Kidney capillary endothelial cell (primary cell): ENCODE measurements at places on chromosomes 6 and 20.

DNA sequence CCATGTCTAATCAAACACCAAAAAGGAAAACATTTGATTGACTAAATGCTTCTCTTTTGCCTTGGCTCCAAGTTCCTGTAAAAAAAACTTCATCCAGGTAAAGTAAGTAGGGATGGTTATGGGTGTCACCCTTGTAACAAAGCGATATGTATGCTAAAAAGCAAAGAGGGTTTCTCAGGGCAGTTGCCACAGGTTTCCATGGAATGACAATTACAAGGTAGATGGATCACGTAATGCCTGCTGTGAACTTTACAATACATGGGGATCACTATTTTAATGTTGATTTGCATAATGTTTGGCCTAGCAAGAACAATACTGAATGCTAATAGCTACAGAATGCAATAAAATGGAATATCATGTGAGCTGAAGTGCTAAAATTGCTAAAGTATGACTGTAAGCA lies 2.9 kb upstream of the BMP2 start:
- DNase-seq: no peak

DNA sequence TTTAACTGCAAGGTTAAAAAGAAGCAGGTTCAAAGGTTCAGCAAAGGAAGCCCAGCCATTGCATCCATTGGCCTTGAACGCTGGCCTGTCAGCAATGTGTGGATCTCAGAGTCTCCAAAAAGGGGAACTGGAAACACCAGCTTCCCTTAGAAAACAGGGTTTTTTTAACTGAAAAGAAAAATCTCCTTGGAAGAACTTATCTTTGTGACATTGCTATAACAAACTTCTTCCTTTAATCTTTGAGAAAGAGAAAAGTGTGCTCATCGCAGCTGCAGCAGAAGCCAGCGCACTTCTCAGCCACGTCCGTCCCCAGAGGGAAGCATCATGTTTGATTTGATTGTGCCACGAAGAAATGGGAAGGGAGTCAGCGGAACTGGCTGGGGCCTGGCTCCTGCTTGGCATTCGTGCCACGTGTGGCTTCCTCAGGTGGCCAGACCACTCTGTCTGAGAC lies 215.0 kb downstream of the SYNDIG1 start:
- DNase-seq: no peak

GRCh38 chr20:4673371-4674001 lies 48.2 kb upstream of the PRND start:
- no peak for DNase-seq

- DNase-seq: no peak
Measured at GRCh38 chr20:49431329-49431728, 51.1 kb downstream of the KCNB1 start.

DNA sequence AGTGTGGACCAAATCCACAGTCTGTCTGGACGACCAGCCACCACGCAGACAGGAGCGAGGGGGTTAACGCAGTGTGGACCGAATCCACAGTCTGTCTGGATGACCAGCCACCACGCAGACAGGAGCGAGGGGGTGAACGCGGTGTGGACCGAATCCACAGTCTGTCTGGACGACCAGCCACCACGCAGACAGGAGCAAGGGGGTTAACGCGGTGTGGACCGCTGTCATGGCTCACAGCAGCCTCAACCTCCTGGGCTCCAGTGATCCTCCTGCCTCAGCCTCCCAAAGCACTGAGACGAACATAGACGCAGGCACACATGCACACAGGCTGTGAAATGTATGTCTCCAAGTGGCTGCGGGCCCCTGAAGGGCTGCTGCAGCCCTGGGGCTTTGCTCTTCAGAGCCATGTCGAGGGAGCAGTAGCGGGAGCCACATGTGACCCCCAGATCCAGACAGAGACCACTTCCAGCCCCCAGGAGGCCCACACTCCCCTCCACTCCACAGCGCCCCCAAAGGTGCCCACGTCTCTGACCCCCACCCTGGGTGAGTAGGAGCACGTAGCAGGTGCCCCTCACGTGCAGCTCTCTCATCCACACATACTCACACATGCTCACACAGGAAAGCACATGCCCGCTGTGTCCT lies 98.1 kb downstream of the YTHDF1 start:
- no peak for DNase-seq

GRCh38 chr6:140758169-140758877 lies 1374.4 kb upstream of the GJE1 start:
- DNase-seq: no peak

GRCh38 chr20:35564905-35565304 lies 23.0 kb downstream of the ERGIC3 start:
- DNase-seq: no peak

GRCh38 chr6:129432738-129433137 lies 277.2 kb downstream of the ARHGAP18 start:
- DNase-seq: no peak

DNA sequence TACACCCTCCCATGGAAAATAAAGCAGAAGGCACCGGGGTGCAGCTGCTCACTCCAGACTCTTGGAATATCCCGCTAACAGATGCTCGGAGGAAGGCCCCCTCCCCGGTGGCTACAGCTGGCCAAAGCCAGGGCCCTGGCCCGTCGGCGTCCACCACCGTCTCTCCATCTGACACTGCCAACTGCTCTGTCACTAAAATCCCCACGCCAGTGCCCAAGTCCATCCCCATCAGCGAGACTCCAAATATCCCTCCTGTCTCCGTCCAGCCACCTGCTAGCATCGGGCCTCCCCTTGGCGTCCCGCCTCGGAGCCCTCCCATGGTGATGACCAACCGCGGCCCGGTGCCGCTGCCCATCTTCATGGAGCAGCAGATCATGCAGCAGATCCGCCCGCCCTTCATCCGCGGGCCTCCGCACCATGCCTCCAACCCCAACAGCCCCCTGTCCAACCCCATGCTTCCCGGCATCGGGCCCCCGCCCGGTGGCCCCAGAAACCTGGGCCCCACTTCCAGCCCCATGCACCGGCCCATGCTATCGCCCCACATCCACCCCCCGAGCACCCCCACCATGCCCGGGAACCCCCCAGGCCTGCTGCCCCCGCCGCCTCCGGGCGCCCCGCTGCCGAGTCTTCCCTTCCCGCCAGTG lies 143.9 kb downstream of the SOBP start:
- DNase-seq: no peak

- no peak for DNase-seq
Measured at GRCh38 chr6:56582236-56582635, 60.5 kb downstream of the DST start.

DNA sequence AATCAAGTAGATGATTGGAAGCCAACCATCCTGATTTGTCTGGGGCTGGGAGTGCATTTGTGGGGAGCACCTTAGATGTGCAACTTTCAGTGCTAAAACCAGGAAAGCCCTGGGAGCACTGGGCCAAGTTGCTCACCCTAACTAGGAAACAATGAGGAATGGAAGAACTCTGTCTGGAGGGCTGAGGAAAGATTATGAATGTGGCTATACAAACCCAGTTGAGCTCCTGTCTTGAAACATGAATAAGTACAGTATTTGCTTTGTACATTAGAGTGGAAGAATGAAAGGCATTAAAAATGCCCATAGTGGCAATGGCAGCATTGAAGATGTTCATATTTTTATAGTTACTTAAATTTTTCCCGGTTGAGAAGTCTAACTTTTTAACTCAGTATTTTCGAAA lies 121.1 kb downstream of the HDGFL1 start:
- no peak for DNase-seq

DNA sequence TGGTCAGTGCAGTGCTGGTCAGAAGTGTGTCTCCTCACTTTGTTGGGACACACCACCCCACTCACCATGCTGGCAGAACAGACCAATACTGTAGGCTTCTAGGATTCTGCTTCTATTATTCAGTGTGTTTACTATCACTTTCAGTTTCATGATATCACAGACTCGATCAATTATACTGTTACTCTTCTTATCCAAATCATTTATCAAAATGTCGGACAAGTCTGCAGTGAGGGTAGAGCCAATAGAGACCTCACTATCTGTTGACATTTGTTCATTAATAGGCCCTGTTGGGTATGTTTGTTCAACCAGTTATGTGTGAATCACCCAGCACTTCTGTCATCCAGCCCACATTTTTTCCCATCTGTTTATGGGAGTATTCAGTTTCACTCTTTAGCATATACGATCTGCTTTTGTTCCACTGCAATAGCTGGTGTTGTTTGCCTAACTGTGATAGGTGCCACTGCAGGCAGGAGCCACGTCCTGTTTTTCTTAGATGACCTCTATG lies 140.1 kb downstream of the NRN1 start:
- no peak for DNase-seq

- no peak for DNase-seq
Measured at GRCh38 chr6:139903411-139904157, 529.1 kb upstream of the CITED2 start.

GRCh38 chr6:32424589-32425300 lies 14.9 kb upstream of the HLA-DRA start:
- no peak for DNase-seq

GRCh38 chr6:130411481-130411880 lies 45.7 kb downstream of the TMEM200A start:
- no peak for DNase-seq
